ENCODE measurements at places on chromosomes 2 and 18.

- DNase-seq: no peak
These were observed 44.2 kb upstream of the DNMT3A start for GRCh38 chr2:25385910-25386309.

DNA sequence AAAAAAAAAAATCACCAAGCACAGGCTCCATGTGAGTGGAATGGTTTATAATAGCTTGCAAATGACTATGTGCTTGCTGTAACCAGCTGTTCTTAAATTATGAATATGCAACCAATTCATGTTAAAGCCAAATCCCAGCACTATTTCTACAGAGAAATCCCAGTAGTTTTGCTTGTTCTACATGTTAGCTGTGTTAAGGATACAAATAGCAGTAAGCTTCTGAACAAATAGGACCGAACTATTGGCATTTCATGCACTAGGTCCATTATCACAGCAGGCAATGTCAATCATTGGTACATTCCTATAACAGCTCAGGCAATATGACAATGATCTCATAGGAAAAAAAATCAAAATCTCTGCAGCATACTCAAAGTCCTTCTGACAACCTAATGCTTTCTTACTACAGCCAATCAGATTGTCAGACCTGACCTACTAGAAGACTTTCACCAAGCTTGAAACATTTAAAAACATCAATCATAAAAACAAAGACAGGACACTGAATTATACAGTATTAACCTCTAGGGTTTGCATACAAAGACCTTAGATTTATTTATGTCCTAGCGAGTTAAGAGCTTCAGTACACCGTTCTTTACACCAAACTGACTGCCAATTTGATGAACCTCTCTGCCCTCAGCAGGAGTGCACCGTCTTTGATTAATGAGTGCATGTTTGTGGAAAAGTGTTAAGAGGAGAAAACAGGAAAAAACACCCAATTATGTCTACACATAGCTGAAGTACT lies 6.4 kb downstream of the BAZ2B start:
- no peak for DNase-seq

GRCh38 chr2:179311101-179311500 lies 46.5 kb upstream of the SESTD1 start:
- no peak for DNase-seq

GRCh38 chr2:17355608-17356329 lies 162.5 kb downstream of the RAD51AP2 start:
- DNase-seq: no peak

- DNase-seq: no peak
These were observed at the start of gene SLC9A2 for GRCh38 chr2:102619414-102620319. Gene SLC9A2, plus strand, starts transcription at chr2:102619553. Its CDS starts 296 bp downstream, at chr2:102619849.

GRCh38 chr2:60794271-60794863 lies 38.3 kb downstream of the PAPOLG start:
- DNase-seq: no peak

GRCh38 chr2:113342650-113343049 lies 63.9 kb upstream of the PAX8 start:
- no peak for DNase-seq
